ENCODE measurements at places on chromosomes 6 and 20.
A peak's percentile ranks its signal among the peaks of the same experiment; 100 is the strongest.

DNA sequence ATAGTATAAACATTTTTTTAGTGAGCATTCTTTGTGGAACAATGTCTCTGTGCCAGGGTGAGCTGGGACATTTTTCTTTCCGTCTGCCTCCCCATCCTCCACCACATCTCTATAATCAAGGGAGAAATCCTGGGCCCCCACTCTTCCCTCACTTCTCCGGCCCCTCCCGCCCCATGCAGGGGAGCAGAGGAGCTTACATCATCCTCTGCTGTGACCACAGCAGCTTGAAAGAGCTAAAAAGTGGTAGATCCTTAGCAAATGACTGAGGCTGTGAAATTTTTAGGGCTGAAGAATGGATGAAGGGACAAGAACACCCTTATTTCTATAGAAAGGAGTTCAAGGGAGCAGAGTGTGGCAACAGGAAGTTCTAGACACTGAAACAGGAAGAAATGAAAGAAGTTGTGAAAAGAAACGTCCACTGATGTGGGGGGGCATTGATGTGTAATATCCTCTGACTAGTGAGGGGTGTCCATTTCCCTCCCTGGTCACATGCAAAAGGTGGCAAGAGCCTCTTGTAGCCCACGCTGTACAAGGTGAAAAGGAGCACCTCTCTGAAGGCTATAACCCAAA lies 380.3 kb upstream of the JARID2 start:
- no peak for DNase-seq

DNA sequence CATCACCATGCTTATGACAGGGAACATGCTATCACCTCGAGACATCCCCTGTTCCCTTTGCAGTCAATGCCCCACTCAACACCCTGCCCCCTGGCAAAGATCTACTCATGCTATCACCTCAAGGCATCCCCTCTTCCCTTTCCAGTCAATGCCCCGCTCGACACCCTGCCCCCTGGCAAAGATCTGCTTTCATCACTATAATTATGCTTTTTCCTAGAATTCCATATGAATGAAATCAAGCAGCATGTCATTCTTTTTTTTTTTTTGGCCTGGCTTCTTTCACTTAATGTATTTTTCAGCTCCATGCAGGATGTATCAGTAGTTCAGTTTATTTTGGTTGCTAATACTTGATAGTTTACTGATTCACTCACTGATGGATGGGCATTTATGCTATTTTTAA lies 554.9 kb downstream of the CDH26 start:
- DNase-seq = no peak

- no peak for DNase-seq
Observed at GRCh38 chr20:47857569-47858464, 72.5 kb upstream of the SULF2 start.

- DNase-seq = peak; percentile 62
Observed at GRCh38 chr6:33199687-33200218, 712 bp downstream of the RXRB start.

GRCh38 chr6:107460083-107460631 lies 793 bp upstream of the PDSS2 start:
- DNase-seq = no peak

GRCh38 chr6:113329942-113330635 lies 527.1 kb upstream of the MARCKS start:
- no peak for DNase-seq

- DNase-seq = no peak
Observed at GRCh38 chr6:50655848-50656453, 57.4 kb upstream of the TFAP2D start.

- no peak for DNase-seq
Observed at GRCh38 chr20:564192-564591, 20.6 kb upstream of the CSNK2A1 start.

DNA sequence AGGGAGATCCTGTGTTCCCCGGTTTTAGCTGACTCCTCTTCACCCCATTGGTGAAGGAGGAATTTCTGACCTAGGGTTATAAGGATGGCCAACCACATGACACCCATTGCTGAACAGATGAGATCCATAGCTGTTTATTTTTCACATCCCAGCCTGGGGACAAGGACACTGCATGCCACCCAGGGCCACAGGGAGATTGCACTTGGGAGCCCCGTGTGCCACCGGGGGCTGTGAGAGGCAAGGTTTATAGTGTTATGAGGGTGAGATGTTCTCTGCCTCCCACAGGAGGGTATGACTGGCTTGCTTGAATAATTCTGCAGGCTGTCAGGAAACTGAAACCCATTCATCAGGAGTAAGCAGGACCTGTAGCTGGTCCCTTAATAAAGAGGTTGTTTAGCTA lies 14.7 kb upstream of the SLPI start:
- DNase-seq = no peak

DNA sequence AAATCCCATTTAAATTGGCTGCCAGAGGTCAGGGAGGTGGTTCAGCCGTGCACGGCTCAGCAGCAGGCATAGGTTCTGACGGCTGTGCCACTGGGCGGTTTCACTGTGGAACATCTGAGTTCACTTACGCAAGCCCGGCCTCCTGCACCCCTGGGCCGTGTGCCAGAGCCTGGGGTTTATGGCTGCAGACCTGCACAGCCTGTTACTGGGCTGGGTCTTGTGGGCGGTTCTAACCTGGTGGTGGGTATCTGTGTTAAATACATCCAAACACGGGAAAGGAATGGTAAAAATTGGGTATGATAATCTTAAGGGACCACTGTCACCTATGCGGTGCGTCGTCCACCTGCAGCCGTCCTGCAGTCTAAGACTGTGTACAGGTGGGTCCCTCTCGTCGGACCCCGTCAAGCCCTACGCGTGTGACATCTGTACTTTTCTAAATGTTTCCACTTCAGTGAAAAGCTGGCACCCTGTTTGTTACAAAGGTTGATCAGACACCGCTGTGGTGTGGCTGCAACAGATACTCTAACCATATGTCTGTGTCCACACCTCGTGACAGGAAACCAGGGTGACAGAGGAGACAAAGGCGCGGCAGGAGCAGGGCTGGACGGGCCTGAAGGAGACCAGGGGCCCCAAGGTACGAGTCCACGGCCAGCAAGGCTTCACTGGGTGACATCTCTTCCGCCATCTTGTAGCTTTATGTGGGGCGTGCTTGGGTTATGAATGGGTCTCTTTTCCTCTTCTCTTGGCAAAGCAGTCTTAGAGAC lies 21.5 kb downstream of the COL9A3 start:
- DNase-seq = no peak

DNA sequence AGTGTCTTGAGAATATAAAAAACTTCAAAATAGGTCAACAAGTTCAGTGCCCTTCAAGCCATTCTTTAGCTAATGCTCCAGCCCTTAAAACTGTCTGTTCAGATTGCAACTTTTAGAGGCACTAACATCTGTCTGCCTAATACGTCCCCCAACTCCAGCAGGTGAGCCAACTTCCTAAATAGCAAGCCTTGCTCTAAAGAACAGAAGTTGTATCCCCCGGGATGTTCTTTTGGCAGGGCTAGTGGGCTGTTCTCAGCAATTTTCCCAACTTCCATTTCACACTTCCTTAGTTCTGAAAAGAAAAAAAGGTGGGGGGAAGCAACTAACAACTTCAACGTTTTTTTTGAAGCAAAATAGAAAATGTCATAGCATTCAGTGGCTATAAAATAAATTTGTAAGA lies 290.0 kb upstream of the PTCHD4 start:
- DNase-seq = no peak

DNA sequence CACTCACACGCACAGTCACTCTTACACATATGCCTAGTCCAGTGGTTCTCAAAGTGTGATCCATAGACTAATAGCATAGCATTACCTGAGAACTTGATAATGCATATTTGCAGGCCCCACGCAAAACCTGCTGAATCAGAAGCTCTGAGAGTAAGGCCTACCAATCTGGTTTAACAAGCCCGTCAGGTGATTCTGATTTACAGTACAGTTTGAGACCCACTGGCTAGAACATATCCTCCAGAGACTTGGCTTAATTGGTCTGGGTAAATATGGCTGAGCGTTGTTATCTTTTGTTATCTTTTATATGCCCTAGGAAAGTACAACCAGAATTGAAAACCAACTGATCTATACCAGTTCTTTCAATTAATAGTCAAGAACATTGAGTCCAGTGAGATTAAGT lies 9.6 kb downstream of the TSPYL4 start:
- DNase-seq = no peak
